Sigmoid colon (tissue), 7 donors: ENCODE measurements at places on chromosomes 4 and X.

DNA sequence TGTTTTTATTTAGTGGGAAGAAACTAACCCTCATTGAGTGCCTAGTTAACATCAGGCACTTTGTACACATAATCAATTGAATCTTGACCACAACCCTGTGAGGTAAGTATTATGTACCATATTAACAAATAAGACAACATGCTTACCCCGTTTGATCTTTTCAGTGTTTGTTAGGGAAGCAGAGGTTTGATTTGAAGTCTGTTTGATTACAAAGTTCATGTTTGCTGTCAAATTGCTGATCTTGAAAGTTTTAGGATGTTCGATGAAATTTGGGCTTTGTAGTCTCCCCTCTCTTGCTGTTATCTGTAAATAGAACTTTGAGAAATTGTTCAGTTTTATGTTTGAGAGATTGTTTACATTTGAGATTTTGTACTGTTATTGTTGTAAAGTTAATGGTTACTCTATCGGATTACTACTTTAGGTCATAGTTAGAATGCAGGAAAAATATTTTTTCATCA is 13.4 kb upstream of the ADH4 start:
- DNase-seq = no peak

GRCh38 chr4:146159384-146160058 is 16.0 kb upstream of the LSM6 start:
- DNase-seq = no peak

- no peak for DNase-seq
Observed at GRCh38 chr4:112978691-112979472, 70.6 kb upstream of the ANK2 start.

DNA sequence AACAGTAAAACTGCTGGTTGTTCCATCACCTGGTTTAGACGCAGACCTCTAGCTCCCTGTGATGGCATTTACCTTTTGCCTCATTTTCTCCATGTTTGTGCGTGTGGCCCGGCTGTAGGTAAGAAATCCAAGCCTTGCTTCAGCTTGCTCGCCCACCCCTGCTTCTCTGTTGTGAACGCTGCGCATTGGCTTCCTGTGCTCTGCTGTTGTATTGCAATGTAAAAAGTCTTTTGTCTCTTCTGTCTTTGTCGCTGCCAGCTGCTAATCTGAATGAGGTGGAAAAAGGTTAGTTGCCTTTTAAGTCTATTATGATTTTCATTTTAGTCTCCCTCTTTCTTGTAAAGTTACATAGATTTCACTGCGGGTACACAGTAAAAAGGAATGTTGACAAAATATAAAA is 127.3 kb upstream of the PACRGL start:
- no peak for DNase-seq

- no peak for DNase-seq
Observed at GRCh38 chr4:143257356-143257755, 72.6 kb downstream of the USP38 start.

- no peak for DNase-seq
Observed at GRCh38 chr4:152633118-152633517, 46.7 kb downstream of the TMEM154 start.
